ENCODE measurements at places on chromosomes 6 and 20.

GRCh38 chr20:55160996-55161395 lies 685.6 kb downstream of the DOK5 start:
- H3K27ac ChIP-seq: no peak overlapping the region
- H3K36me3 ChIP-seq: no peaks in the 10 kb centered on the region
- H3K27me3 ChIP-seq: no peaks in the 10 kb centered on the region
- no peak for ATAC-seq
- no peaks in the 10 kb centered on the region for H3K4me1 ChIP-seq

GRCh38 chr6:100663219-100663863 lies 198.6 kb upstream of the SIM1 start:
- H3K36me3 ChIP-seq: peaks cover 21% of the 10 kb centered on the region
- no peak for ATAC-seq
- no peak overlapping the region for H3K4me3 ChIP-seq
- H3K27me3 ChIP-seq: no peaks in the 10 kb centered on the region

DNA sequence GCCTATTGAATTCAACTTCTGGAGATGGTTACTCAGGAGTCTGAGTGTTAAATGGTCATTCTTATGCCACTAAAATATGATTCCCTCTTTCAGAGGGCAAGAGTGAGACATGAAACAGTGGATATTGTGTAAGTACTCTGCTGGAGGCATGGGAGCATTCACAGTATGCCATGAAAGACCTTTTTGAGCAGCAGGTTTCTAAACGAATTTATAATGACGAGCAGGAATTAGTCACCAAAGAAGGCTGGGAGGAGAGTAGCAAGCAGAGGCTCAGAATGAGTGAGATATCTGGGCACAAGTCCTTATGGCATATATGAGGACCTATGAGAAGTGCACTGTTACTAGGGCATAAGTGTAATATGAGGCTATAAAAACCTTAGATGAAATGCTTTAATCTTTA lies 10.9 kb upstream of the MYB start:
- peak overlapping the region; percentile 73 for H3K4me3 ChIP-seq
- peak overlapping the region; percentile 92 for H3K27ac ChIP-seq
- peak; percentile 88 for ATAC-seq
- H3K36me3 ChIP-seq: no peaks in the 10 kb centered on the region
- peaks cover 11% of the 10 kb centered on the region for H3K4me1 ChIP-seq

DNA sequence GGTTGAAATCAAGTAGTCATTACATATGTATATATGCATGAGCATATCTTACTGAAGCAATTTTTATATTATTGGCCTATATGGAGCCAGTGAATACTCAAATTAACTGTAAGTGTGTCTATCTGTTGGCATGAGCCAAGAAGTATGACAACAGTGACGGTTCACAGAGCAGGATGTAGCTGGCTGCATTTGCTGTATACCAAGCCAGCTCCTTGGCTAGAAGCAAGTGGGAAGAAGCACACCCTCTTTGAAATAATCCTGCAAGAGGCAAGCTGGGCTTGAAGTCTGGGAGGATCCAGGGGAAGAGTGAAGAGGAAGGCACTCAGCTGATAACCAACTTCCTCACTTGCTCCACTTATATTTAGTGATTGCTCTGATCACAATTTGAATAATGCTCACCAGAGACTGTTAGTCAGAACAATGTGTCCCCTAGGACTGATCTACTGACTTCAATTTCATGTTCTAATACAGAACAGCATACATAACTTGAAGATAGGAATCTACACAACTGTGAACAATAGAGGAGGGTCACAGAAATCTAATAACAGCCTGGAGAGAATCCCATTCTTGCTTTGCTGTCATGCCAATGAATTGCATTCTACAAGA lies 497.3 kb downstream of the PRKN start:
- H3K4me1 ChIP-seq: no peaks in the 10 kb centered on the region
- no peak overlapping the region for H3K4me3 ChIP-seq
- H3K36me3 ChIP-seq: no peaks in the 10 kb centered on the region
- H3K27ac ChIP-seq: no peak overlapping the region

- peak; percentile 66 for ATAC-seq
- H3K27ac ChIP-seq: peak overlapping the region; percentile 58
- H3K4me3 ChIP-seq: peak overlapping the region; percentile 42
- no peaks in the 10 kb centered on the region for H3K27me3 ChIP-seq
Measured at GRCh38 chr6:21190701-21191100, 402.9 kb upstream of the SOX4 start.

DNA sequence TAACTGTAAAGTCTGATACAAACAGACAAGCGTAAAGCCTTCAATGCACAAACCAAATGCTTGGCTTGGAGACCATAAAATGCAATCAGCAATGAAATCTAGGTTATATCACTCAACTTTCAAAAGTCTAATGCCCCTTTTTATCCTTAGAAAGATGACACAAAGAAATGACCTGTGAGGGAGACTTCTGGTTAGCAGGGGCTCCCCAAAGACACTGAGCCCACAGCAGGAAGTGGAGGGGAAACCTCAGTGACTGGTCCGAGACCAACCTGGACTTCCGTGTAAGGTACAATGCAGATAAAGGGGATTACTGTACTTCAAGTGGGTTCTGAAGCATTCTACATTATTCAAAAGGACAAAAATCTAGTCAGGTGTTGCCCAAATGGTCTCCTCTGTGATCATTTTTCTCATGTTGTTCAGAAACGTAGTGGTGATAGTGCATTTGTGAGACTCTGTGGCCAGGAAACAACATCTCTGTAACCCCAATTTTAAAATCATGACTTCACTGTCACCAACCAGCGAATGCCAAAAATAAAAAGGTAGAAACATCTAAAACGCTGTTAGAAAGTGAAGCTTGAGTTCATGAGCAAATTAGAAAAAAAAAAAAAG lies 88.2 kb downstream of the HIVEP2 start:
- H3K4me1 ChIP-seq: peaks cover 78% of the 10 kb centered on the region
- peak overlapping the region; percentile 97 for H3K4me3 ChIP-seq
- H3K36me3 ChIP-seq: peaks cover 59% of the 10 kb centered on the region

DNA sequence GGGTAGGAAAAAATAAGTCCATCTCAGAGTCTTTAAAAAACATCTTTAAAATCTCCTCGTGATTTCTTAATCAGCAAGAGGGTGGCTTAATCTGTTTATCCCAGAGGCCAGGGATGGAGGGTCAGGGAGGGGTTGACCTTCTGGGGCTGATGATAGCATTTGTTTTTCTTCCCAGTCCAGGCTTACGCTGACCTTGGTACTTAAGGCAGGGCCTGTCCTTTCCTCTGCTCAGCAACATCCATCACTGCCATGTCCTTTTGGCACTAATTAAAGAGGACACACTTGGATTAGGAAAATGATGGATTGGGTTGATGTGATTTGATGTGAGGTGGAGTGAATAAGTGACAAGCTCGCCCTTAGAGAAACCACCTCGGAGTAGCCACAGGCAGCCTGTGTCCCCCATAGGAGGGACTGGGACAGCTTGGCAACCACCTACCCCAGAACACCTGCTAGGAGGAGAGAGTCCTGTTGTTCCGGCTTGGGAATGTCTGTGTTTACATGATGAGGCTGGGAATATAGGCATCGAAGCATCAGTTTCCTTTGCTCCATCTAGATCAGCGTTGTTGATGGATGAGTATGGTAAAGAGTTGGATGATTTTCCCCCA lies 44.2 kb downstream of the PHACTR3 start:
- no peak overlapping the region for H3K4me3 ChIP-seq
- H3K4me1 ChIP-seq: no peaks in the 10 kb centered on the region
- ATAC-seq: no peak
- no peak overlapping the region for H3K27ac ChIP-seq
- H3K36me3 ChIP-seq: no peaks in the 10 kb centered on the region
- peaks cover 26% of the 10 kb centered on the region for H3K27me3 ChIP-seq

- peaks cover 6% of the 10 kb centered on the region for H3K4me1 ChIP-seq
- no peaks in the 10 kb centered on the region for H3K36me3 ChIP-seq
- H3K27me3 ChIP-seq: no peaks in the 10 kb centered on the region
- no peak overlapping the region for H3K4me3 ChIP-seq
- no peak for ATAC-seq
- no peak overlapping the region for H3K27ac ChIP-seq
Measured at GRCh38 chr6:14804785-14805210, 441.1 kb upstream of the JARID2 start.

DNA sequence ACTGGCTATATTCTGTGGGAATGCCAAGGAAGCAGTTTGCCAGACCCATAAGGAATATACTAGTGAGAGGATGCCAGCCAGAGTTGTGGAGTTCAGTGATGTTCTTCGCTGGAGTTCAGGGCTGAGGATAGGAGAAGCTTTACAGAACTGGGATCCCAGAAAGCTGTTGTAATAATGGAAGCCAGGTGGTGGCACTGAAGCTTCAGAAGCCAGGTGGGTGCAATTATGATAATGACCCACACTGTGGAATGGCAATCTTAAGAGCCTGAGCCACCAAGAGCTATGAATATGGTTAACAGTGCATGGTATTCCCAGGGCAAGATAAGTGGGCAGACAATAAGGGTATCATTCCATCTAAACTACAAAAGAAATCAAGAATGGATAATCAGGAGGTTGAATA lies 25.1 kb upstream of the ENPP1 start:
- H3K27ac ChIP-seq: no peak overlapping the region
- no peaks in the 10 kb centered on the region for H3K4me1 ChIP-seq

DNA sequence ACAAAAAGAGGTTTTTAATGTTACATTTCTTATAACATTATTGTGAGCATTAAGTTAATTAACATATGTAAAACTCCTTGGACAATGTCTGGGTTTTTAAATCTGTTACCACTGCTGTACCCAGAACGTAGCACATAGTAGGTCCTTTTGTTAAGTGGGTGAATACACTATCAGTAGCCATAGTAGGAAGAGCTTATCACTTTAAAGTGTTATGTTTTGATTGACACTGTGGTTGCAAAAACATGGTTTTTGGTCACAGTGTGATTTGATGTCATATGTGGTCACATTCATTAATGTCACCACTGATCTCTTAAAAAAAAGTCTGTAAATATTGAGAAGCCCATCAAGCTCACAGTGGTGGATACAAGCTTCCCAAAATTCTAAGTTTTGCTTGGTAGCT lies 160.7 kb downstream of the PLCB1 start:
- H3K27me3 ChIP-seq: no peaks in the 10 kb centered on the region
- H3K27ac ChIP-seq: no peak overlapping the region
- ATAC-seq: no peak

- no peaks in the 10 kb centered on the region for H3K4me1 ChIP-seq
- no peak for ATAC-seq
- H3K27me3 ChIP-seq: peaks cover 3% of the 10 kb centered on the region
- no peak overlapping the region for H3K4me3 ChIP-seq
- H3K27ac ChIP-seq: no peak overlapping the region
Measured at GRCh38 chr20:4449957-4450715, 271.6 kb upstream of the PRND start.

- no peaks in the 10 kb centered on the region for H3K27me3 ChIP-seq
- H3K27ac ChIP-seq: no peak overlapping the region
- H3K36me3 ChIP-seq: peaks cover 95% of the 10 kb centered on the region
Measured at GRCh38 chr6:15495375-15495901, 167.4 kb downstream of the DTNBP1 start.

DNA sequence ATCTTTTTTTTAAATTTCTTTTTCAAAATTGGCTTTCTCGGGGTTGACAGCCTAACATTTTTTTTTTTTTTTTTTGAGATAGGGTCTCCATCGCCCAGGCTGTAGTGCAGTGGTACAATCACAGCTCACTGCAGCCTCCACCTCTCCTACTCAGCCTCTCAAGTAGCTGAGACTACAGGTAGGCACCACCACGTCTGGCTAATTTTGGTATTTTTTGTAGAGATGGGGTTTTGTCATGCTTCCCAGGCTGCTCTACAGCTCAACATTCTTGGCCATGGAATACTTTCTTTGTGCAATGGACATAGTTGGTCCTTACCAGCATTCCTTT lies 6.4 kb upstream of the CTNNBL1 start:
- peaks cover 23% of the 10 kb centered on the region for H3K4me1 ChIP-seq
- H3K4me3 ChIP-seq: peak overlapping the region; percentile 38
- peak; percentile 37 for ATAC-seq

- no peaks in the 10 kb centered on the region for H3K36me3 ChIP-seq
- no peak overlapping the region for H3K4me3 ChIP-seq
- ATAC-seq: no peak
- H3K27me3 ChIP-seq: no peaks in the 10 kb centered on the region
- no peak overlapping the region for H3K27ac ChIP-seq
Measured at GRCh38 chr6:92568541-92568940, 850.8 kb downstream of the EPHA7 start.

- H3K36me3 ChIP-seq: no peaks in the 10 kb centered on the region
- peaks cover 60% of the 10 kb centered on the region for H3K4me1 ChIP-seq
- ATAC-seq: peak; percentile 33
- no peaks in the 10 kb centered on the region for H3K27me3 ChIP-seq
- peak overlapping the region; percentile 80 for H3K4me3 ChIP-seq
- peak overlapping the region; percentile 40 for H3K27ac ChIP-seq
Measured at GRCh38 chr6:136763716-136764516, 28.4 kb downstream of the MAP3K5 start.
